ENCODE measurements at places on chromosomes 6 and 20. TPM values are rescaled to one million over a fixed set of nuclear protein-coding genes. Genes with fewer than 3 reads are reported as not detected.

- DNase-seq: peak; percentile 51
These were observed 865 bp downstream of the STK38 start for GRCh38 chr6:36546308-36546919.

GRCh38 chr6:106254636-106255035 lies 70.9 kb downstream of the ATG5 start:
- no peak for DNase-seq

DNA sequence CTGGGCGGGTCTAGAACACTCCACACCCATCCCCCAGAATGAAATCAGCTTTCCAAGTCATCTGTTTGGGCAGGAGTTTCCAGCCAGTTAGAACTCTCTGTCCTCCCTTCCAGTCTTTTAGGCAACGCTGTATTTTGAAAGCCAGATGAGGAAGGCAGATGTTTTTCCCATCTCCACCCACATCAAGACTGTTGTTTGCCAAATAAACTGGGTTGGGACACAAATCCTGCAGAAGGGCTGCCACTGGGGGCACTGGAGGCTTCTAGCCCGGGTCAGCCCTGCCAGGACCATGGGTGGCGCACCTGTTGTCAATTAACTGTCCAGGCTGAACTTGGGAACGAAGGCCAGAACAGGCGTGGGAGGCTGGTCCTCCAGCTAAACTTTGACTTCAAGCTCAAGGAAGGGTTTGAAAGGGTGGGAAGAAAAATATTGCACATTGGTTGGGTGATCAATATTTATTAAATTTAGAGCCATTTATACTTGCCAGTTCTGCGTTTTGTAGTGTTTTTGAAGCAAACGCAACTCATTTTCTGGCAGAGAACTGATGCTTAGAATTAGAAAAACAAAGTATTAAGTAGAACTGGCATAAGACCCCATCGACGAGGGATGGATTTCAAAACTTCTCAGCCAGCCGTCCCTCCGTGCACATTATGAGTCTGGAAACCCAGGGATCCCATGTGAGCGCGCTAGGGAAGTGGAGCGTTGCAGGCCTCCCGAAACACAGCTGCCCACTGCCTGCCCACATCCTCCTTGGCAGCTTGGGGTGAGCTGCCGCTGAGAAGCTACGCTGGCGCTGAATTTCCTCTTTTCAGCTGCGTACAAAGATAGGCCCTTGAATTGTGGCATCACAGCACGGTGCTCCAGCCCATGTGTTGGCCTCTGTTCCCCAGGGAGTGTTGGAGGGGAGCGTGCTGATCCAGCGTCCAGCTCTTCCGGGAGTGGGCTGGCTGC lies 297.4 kb downstream of the QKI start:
- DNase-seq: peak; percentile 4

GRCh38 chr6:116011520-116011919 lies 49.2 kb downstream of the FRK start:
- DNase-seq: peak; percentile 69

- no peak for DNase-seq
These were observed 182.0 kb downstream of the PHF3 start for GRCh38 chr6:63817492-63818050.

- no peak for DNase-seq
These were observed 9.0 kb upstream of the TULP4 start for GRCh38 chr6:158303210-158303731.

GRCh38 chr20:2797136-2797983 lies 3.1 kb downstream of the CPXM1 start:
- DNase-seq: no peak

- no peak for DNase-seq
These were observed 58.4 kb downstream of the EZR start for GRCh38 chr6:158760618-158761250.

- DNase-seq: no peak
These were observed 112.9 kb upstream of the PDE7B start for GRCh38 chr6:135738636-135739035.

GRCh38 chr20:36808317-36809257 lies 35.0 kb upstream of the DSN1 start:
- DNase-seq: peak; percentile 88

TMEM14B gene
- total RNA-seq: 94.2 TPM

PSMB9 gene
- total RNA-seq: 229 TPM

EEF1A2 gene
- total RNA-seq: 2.2 TPM

MAPK13 gene
- total RNA-seq: 60.9 TPM

Data from activated CD8-positive, alpha-beta T cell treated with anti-CD3 and anti-CD28 coated beads for 36 hours (primary cell).